MM.1S (cell line): ENCODE measurements at places on chromosomes 6 and 20.
A peak's percentile ranks its signal among the peaks of the same experiment; 100 is the strongest.

- DNase-seq: no peak
Observed at GRCh38 chr6:439641-440167, 48.2 kb downstream of the IRF4 start.

DNA sequence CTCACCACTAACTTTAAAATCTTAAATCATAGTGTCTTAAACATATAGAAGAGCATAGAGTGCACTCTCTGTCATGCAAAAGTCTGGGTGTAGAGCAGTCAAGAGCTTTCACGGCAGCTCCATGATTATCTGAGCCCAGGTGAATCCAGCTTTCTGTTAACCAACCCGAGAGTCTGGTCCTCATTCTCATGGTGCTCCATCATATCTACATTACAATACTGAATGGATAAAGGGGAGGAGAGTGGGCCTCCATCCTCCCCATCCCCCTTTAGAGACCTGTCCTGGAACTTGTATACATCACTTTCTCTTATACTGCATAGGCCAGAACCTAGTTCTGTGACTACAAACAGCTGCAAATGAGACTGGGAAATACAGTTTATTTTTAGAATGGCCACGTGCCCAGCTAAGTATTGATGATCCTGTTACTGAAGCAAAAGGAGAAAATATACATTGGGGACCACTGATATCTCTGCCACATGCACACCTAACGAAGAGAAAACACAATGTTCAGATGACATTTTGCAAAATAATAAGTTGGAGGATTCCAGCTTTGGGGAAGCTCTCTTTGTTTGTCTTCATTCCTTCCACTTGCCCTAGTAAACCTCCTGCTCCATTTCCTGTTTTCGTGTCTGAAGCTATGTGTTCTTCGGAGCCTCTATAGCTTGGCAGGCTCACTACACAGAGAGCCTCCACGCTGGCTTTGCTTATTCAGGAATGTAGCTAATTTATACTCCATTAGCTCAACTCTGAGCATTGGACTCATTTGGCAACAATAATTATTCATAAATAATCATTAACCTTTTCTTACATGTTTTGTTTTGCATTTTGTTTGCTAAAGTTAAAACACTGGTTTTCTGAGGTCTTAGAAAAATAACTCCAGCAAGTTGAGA, 110.1 kb downstream of the IYD start:
- no peak for DNase-seq

DNA sequence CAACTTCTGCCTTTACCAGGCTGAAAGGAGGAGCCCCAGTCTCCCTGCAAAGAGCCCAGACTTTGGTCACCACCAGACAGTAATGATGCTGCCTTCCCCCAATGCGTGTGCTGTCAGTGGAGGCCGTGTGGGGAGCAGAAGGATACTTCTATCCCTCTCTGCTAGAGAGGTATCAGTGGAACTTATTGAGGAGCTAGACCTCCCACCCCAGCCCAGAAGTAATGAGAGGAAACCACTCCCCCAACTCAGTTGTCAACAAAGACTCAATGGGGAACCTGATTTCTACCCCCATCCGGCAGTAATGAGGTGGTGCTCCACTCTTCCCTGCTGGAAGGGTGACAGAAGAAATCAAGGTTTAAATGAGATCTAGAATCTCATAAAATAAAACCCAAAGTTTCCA, 4.4 kb upstream of the WFDC8 start:
- DNase-seq: no peak

GRCh38 chr20:57909763-57910331, 200.0 kb upstream of the PMEPA1 start:
- DNase-seq: no peak

- no peak for DNase-seq
Observed at GRCh38 chr6:47300417-47300816, 9.3 kb downstream of the TNFRSF21 start.

GRCh38 chr20:58312836-58313235, 3.3 kb downstream of the RAB22A start:
- DNase-seq: no peak

DNA sequence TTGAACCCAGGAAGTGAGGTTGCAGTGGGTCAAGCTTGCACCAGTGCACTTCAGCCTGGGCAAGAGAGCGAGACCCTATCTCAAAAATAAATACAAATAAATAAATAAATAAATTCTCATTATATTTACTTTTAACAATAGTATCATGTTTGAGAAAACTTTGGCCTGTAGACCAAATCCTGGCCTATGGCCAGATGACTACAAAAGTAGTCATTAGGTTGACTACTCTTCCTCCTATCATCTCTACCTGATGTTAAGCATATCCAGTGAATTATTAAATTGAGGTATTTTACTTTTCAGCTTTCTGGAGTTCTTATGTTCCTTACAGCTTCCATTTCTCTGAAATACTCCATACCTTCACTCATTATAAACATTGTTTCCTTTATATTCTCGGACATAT, 280.6 kb downstream of the LAMA2 start:
- DNase-seq: no peak

- DNase-seq: peak; percentile 58
Observed at GRCh38 chr6:12751694-12752325, 35.2 kb downstream of the PHACTR1 start.

GRCh38 chr6:9583753-9584352, 831.0 kb downstream of the TFAP2A start:
- DNase-seq: no peak

GRCh38 chr20:6115221-6115895, 7.5 kb downstream of the FERMT1 start:
- DNase-seq: no peak

DNA sequence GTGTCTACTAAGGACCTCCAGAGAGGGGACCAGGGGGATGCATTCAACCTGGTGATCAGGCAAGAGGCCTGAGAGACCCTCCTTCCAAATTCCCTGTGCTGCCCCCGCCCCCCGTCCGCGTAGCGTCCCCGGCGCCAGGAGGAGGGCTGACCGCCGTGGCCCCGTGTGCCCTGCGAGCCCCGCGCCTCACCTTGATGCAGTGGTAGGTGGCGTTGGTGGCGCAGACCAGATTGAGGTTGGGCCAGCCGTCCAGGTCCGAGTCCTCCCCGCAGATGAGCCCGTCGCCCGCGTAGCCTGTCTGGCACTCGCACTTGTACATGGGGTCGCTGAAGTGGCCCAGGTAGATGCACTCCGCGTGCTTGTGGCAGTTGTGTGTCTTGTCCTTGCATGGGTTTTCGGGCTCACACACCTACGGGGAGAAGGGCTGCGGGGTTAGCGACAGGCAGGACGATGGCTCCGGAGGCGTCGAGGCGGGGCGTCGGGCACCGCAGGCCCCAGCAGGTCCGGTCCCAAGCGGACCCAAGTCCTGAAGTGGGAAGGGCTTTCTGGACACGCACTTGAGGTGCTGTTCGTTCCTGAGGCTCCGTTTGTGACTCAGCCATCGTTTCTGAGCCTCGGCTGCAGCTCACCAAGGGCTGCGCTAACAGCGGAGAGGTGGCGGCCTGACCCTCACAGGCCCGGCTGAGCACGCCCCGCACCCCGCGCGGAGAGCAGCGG, 21.7 kb downstream of the THBS2 start:
- no peak for DNase-seq

- peak; percentile 86 for DNase-seq
Observed at GRCh38 chr20:25309395-25310267, 61.7 kb downstream of the PYGB start.

DNA sequence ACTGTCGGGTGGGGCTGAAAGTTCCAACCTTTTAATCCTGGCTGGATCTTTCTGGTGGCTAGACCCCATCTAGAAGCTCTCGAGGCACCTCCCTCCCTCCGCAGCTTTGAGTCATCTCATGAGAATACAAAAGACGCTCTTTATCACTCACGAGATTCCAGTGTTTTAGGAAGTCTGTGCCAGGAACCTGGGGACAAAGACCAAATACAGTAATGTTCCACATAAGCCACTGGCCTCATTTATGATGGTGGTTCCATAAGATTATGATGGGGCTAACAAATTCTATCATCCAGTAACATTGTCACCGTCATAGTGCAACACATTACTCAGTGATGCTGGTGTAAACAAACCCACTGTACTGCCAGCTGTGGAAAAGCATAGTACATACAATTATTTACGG, 48.7 kb downstream of the NCOA7 start:
- no peak for DNase-seq

- DNase-seq: no peak
Observed at GRCh38 chr20:18613553-18613952, 25.7 kb downstream of the DTD1 start.
